Activated T-helper 1 cell treated with anti-CD3 and anti-CD28 coated beads, Interleukin-12 subunit alpha, Interleukin-12 subunit beta, Interleukin-2, Interleukin-4 antibody, amounts not matched to agents 30 ng/mL and 10 ng/mL and 1 ng/mL, durations not matched to agents 14 hours and 24 hours and 36 hours (primary cell): ENCODE measurements at places on chromosomes 5 and 9. TPM values are rescaled to one million over a fixed set of nuclear protein-coding genes. Genes with fewer than 3 reads are reported as not detected.

The WDR38 gene
- total RNA-seq = not detected in 2 replicates

The ZDHHC11B gene
- total RNA-seq = not detected in 2 replicates

The PCDHB2 gene
- not detected in 2 replicates for total RNA-seq

DNA sequence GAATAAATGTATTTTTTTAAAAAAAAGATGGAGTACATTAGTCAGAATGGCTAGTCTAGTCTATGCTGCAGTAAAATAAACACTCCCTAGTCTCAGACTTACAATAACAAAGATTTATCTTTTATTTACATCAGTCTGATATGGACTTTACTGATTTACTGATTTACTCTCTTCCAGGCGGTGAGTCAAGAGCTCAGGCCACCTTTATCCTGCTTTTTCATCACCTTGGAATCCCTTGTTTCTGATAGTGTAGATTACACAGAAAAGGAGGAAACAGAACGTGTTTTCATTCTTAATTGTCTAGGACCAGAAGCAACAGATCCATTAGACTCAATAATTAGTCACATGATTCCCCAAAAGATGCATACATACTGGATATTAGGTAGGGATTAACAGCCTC, 290.1 kb upstream of the TRPC7 start:
- DNase-seq = no peak

DNA sequence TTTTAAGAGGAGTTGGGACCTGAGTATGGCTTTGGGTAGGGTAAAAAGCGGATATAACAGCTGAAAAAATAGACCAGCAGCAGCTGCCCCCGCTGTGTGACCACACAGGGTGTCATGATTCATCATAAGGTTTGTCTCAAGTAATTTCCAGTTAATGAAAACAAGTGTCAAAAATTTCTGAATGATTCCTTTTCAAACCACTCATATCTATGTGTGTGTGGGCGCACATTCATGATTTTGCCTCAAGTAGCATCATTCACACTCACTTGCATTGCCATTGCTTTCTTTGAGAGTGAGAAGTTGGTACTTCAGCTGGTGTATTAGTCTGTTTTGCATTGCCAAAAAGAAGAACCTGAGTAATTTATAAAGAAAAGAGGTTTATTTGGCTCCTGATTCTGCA, 12.1 kb upstream of the TNFAIP8 start:
- DNase-seq = no peak

GRCh38 chr9:90393365-90394152, 249.1 kb downstream of the DIRAS2 start:
- DNase-seq = no peak

GRCh38 chr5:149745-150485, 41.4 kb upstream of the LRRC14B start:
- no peak for DNase-seq
